Esophagus squamous epithelium (tissue), 5 donors: ENCODE measurements at places on chromosomes 2 and 18. TPM values are rescaled to one million over a fixed set of nuclear protein-coding genes. Genes with fewer than 3 reads are reported as not detected.

Gene FOXD4L1
- total RNA-seq, result not detected

Gene SP140
- 2.5 TPM for total RNA-seq

GRCh38 chr18:14124689-14125088, 7.5 kb downstream of the ZNF519 start:
- no peak for DNase-seq

DNA sequence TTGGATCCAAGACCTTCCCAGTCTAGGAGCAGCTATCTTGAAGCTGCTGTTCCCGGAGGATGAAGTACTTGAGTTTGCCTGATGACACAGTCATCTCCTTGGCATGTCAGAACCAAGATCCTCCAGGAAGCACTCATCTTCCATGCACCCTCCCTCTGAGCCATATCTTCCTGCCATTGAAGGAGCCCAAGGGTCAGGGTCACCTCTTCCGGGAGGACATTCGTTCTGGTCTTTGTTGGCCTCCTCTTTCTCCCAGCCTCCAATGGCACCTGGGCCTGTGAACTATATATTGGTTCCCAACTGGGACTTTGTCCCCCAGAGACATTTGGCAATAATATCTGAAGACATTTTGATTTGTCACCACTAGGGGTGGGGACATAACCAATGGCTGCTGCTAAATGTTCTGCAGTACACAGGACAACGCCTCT, 4.2 kb upstream of the MYO7B start:
- DNase-seq, result no peak

GRCh38 chr18:64082054-64082453, 66.8 kb downstream of the LINC00305 start:
- DNase-seq, result no peak
